ENCODE measurements at places on chromosomes 3 and 15.

DNA sequence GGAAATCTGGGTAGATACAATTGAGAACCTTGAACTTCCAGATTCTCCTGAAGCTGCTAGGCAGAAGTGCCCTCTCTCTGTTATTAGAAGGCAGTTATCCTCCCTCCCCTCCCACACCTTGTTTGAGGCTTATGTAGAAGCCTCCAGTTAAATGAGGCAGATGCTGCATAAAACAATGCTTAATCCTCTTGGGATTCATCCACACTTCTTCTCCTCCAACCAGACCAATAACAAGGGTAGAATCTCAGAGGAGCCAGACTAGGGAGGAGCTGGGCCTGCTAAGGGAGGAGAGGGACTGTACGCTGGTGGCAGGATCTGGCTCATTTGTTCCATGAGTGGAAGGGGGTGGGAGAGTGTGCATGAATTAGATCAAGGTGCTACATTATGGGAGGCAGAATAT, 88.3 kb upstream of the PRR23C start:
- no peak for DNase-seq

- peak; percentile 11 for DNase-seq
Measured at GRCh38 chr3:65751123-65751700, 287.5 kb downstream of the MAGI1 start.

GRCh38 chr3:59310736-59311135, 260.9 kb upstream of the CFAP20DC start:
- DNase-seq, result peak; percentile 28

- no peak for DNase-seq
Measured at GRCh38 chr3:125318871-125319270, 56.3 kb downstream of the ZNF148 start.

- no peak for DNase-seq
Measured at GRCh38 chr15:48674876-48675275, 29.4 kb upstream of the FBN1 start.

DNA sequence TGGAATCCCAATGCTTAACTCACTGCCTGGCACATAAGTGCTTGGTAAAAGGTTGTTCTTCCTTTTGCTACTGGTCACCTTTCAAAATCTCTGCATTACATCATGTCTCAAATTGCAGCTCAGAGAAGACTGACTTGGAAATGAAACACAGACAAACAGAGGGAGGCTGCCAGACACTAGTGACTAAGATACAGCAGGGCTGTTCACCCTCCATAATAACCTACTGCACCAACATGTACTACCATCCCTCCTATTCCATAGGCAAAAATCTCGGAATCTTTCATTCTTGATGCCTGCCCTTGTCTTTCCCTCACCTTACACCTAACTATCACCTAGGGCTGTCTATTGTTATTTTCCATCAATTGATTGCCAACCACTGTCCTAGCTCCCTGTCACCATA, 502.3 kb upstream of the ADAMTS9 start:
- DNase-seq, result no peak

DNA sequence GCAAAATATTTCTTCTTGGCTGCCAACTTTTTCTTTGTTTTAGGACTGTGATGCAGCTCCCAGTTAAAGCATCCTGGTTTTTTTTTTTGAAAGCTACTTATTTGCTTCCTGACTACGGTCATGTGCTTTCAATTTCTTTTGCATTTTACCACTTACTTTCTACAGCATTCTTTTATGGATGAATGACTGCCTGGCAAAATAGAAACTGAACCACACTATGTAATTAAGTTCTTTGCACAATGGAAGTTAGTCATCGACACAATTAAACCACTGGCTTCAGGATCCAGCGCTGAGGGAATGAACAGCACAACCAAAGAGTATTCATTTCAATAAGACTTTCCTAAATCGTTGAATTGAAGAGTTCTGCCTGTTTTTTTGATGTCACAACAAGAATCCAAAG, 82.2 kb upstream of the EPHA3 start:
- peak; percentile 81 for DNase-seq

GRCh38 chr3:16474216-16474615, 39.3 kb downstream of the RFTN1 start:
- DNase-seq, result no peak
